Stimulated activated CD8-positive, alpha-beta memory T cell treated with anti-CD3 and anti-CD28 coated beads, Interleukin-15, amount 100 ng/mL, for 48 hours (primary cell): ENCODE measurements at places on chromosomes 6 and 20.

GRCh38 chr6:70118670-70119069, 184.2 kb downstream of the COL9A1 start:
- no peak for DNase-seq

- DNase-seq: no peak
These were observed 481.1 kb downstream of the BMP2 start for GRCh38 chr20:7248281-7249201.

GRCh38 chr6:53115741-53116140, 32.9 kb downstream of the GCM1 start:
- no peak for DNase-seq

GRCh38 chr6:116766506-116767176, 1.1 kb upstream of the FAM162B start:
- DNase-seq: no peak

DNA sequence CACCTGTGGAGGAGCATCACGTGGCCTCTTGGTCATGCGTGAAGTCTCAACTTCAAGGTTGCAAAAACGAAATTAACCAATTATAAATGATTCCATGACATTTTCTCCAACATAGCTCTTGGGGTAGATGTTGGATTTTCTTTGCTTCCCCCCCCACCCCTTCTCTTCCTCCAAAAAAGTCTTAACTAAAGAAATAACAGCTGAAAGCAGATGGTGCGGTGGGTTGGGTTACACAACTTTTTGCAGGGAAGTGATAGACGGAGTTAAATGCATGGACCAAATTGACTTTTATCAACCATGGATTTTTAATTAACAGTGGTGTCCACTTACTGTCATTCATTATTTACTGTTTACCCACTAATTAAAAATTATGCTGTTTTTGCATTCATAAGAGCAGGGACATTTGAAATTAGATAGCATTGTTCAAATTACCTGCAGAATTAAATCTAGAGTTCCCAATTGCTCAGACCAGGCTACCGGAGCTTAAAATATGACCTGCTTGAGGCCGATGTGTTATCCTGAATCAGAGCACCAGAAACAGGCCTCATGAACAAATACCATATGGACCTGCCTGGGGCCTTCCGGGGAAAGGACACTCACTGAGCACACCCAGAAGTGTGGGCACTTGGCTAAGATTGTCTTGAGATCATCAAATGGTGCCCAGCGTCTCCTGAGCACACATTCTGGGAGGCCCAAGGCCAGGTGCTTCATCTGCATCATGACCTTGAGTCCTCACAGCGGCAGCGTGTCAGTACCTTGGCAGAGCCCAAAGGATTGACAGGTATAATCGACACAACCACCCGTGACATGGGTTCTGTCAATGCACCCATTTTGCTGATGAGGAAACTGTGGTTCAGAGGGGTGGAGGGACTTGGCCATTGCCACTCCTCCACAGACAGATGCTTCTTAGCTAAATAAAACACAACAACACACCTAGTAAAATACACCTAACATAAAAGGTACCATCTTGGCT, 41.5 kb downstream of the APCDD1L start:
- no peak for DNase-seq
